ENCODE measurements at places on chromosomes 6 and 20.

DNA sequence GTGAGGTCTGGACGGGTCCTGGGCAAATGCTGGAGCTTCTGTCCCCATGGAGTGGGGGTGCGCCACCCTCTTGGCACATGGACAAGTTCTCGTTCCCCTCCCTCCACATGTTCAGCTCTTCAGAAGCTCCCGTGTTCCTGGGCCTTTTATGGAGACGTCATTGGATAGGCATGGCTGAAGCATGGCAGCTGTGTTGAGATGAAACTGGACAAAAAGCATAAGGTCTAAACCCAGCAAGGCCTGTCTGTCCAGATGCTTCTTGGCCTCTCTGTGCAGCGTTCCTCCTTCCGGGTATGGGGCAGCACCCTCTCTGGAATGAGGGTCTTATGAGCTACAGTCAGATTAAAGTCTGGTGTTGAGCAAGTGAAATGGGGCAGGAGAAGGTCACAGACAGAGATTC, 26.8 kb downstream of the TBC1D20 start:
- DNase-seq = no peak

- no peak for DNase-seq
These were observed 28.3 kb upstream of the SH3BGRL2 start for GRCh38 chr6:79602859-79603258.

GRCh38 chr6:72669324-72669723, 47.5 kb downstream of the KCNQ5 start:
- no peak for DNase-seq

DNA sequence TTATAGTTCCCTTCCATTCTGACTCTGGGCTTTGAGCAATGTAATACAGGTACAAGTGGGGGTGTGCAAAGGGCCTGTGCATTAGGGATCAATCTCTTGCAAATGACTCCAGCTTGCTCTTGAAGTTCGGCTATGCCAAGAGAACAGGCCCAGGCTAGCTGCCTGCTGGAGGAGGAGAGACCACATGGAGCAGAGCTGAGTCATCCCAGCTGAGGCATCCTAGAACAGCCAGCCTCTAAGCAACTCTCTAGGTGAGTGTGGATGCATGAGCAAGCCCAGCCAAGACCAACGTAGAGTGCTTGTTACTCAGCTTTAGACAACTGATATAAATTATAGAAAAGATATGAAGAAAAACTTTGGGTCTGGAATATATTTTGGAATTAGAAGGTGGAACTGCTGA, 47.6 kb upstream of the RBM24 start:
- DNase-seq = no peak

- no peak for DNase-seq
These were observed 11.4 kb downstream of the IYD start for GRCh38 chr6:150380256-150380655.

GRCh38 chr6:157893238-157893637, 70.2 kb downstream of the SNX9 start:
- DNase-seq = no peak

DNA sequence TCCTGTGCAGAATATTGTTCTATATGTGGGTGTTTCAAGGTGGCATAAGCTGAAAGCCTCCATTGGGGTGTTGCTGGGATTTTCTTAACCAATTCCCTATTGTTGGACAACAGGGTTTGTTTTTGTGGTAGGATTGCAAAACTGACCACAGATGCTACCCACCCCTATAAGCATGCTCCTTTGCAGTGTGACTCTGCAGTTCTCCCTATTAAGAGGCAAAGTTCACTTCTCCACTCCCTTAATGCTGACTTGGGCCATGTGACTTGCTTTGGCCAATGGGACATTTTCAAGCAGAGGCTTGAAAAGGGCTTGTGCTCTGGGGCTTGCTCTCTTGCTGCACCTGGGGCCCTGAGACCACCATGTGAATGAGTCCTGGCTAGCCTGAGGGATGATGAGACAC, 8.5 kb upstream of the ANGPT4 start:
- no peak for DNase-seq

DNA sequence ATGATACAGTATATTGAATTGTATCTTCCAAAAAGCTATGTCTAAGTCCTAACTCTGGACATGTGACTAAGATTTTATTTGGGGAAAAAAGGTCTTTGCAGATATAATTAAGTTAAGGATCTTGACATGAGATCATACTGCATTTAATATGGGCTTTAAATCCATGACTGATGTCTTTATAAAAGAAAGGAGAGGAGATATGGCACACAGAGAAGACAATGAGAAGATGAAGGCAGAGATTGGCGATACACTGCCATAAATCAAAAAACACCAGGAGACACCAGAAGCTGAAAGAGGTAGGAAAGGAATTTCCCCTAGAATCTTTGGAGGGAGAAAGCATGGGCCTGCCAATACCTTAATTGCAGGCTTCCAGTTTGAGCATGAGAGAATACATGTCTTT, 1450.2 kb downstream of the HACE1 start:
- DNase-seq = no peak

DNA sequence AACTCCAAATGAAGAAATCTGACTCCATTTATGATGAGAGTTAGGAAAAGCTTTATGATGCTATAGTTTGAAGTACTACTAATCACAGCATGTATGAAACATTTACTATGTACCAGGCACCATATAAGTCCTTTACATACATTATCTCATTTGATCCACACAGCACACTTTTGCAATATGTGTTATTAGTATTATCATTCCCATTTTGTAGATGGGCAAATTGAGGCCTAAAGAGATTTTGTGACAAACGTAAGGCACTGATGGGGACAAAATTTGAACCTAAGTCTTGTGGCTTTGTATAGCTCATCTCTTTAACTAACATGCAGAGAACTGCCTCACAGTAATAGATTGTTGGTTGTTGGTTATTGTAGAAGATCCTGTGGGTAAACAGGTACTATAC, 14.2 kb upstream of the TNFRSF21 start:
- no peak for DNase-seq

DNA sequence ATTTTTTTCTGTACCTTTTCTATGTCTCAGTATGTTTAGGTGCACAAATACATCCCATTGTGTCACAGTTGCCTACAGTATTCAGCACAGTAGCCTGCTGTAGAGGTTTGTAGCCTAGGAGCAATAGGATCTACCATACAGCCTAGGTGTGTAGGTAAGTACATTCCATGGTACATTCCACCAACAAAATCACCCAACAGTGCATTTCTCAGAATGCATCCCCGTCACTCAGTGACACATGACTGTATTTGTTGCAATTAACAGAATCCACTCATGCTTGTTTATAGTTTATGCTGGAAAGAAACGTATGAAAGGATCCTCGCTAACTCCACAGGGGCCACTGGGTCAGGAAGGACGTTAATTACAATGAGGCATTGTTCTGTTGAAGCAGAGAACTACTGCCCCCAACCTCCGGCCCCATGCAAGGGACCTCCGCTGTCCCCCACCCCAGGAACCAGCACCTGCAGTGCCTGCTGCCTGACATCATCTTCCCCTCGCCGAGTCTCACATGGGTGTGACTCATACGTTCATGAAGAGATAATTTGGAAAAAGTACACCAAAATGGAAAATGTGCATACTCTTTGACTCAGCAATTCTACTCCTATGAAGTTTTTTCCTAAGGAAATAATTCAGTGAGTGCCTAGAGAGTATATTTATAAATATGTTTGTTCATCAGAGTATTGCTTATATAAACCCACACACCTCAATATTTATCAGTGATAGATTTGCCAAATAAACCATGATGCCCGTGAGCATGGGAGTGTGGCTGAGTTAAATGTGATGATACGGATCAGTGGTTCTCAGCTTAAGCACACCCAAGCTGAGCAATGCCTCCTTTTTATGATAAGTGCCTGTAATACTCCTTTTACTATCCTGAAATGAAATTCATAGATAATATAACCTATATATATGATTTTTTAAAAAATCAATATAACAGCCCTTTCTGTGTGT, 156.4 kb upstream of the ECI2 start:
- no peak for DNase-seq

DNA sequence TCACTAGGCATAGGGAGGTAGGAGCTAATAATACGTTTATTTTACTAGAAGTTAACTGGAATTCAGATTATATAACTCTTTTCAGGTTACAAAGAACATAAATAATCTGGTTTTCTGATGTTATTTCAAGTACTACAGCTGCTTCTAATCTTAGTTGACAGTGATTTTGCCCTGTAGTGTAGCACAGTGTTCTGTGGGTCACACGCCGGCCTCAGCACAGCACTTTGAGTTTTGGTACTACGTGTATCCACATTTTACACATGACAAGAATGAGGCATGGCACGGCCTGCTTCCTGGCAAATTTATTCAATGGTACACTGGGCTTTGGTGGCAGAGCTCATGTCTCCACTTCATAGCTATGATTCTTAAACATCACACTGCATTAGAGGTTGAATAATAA, 1.1 kb downstream of the HFE start:
- DNase-seq = no peak

DNA sequence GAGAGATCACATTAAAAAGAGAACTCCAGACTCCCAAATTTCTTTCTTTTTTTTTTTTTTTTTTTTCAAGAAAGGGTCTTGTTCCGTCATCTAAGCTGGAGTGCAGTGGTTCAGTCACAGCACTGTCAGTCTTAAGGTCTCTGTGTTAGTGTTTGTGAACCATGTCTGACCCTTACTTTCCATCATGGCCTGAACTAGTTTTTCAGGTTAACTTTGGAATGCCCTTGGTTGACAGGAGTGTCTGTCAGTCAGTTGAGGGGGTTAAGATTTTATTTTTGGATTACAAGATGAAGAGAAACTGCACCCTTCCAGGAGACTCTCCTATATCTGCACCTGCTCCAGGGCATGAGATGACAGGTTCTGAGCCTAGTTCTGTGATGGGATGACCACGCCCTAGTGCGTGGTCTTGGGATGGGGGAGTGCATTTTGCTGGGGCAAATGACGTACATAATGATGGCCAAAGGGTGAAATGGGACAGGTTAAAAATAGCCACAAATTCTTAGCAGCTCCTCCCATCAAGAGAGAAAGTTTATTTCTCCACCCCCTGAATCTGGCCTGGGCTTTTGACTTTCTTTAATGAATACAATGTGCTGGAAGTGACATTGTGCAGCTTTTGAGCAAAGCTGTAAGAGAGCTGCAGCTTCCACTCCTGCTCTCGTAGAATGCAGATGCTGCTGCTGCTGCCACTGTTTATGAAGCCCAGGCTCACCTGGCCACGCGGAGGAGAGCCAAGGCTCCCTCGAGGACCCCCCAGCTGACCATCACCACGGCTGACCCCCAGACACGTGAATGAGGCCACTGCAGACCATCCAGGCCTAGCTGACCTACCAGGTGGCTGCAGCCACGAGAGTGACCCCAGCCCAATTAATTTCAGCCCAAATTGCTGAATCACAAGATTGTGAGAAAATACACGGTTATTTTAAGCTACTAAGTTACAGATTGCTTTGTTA, 29.7 kb upstream of the FAM50B start:
- no peak for DNase-seq

DNA sequence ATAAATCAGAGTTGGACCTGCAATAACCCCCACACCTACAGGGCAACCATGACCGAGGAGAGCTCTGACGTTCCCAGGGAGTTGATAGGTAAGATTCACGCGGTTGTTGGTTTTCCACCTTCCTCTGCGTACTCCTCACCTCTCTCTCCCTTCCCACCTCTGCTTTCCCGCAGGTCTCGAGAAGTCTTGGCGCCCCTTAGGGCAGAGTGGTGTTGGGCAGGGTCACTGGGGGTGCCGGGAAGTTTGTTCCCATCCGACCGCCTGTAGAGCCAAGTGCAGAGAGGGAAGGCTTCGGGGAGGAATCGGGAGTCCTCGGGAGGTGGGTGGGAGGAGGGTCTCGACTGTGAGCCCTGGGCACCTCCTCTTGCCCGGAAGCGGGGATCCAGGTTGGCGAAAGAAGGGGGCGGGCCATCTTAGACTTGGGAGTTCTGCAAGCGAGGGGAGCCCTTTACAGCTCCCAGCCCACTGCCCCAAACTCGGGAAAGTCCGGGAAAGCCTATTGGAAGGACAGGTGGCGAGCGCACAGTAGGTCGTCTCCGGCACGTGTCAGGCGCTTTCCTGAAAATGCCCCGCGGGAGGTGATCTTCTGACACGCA, 672 bp downstream of the CARMIL1 start:
- DNase-seq = peak; percentile 37

DNA sequence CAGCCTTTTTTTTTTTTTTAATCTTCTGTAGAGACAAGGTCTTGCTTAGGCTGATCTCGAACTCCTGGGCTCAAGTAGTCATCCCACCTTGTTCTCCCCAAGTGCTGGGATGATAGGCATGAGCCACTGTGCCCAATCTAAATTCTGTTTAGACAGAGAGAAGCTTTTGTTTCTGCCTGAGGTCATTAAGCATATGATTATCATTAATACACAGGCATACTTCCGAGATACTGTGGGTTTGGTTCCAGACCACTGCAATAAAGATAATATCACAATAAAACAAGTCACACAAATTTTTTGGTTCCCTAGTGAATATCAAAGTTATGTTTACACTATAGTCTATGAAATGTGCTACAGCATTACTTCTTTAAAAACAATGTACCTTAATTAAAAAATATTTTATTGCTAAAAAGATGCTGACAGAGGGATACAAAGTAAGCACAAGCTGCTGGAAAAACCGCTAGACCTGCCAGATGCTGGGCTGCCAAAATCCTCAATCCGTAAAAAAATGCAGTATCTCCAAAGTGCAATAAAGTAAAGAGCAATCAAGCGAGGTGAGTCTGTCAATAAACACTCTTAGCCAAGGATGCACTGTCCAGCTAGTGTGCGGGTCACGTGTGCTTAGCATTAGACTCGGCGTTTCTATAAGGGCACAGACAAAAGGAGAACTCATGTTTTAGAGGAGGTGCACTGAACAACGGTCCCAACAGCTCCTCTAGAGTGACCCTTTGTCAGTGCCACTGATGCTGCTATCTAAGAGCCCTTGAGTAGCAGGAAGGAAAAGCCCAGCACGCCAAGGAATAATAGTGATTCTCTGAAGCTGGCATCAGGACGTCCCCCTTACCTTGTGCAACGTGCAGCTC, 16.1 kb downstream of the TXNDC5 start:
- no peak for DNase-seq

DNA sequence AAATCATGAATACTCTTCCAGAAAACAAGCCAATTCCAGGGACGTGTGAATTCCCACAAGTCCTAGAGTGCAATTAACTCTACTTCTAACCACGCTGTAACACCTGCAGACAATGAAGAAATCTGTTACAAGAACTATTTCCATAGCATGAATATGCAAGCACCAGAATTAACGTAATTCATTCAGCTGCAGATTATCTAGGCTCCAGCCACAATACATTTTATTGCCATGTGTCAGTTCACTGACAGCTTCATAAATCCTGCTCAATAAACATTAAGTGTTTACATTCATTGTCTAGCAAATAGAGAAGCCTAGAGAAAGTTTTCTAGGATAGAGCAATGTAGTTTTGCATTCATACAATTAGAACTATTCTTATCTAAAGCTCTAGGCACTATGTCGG, 1348.5 kb downstream of the GRIK2 start:
- DNase-seq = no peak

- DNase-seq = no peak
These were observed 38.8 kb upstream of the SPACA1 start for GRCh38 chr6:88008831-88009231.

DNA sequence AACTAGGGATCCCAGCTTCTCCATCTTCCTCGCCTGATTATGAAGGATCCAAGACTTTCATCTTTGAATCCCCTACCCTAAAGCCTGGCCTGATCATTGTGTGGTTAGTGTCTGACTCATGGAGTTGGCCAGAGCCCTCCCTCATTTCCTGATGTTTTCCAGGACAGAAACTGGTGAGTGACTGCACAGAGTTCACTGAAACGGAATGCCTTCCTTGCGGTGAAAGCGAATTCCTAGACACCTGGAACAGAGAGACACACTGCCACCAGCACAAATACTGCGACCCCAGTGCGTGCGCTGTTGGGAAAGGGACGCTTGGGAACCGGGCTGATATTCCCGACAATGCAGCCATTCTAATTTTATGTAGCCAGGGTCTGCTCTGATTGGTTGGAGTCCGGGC, 4.0 kb downstream of the CD40 start:
- DNase-seq = no peak

- DNase-seq = no peak
These were observed 8.0 kb downstream of the EHMT2 start for GRCh38 chr6:31889331-31889972.

Data from stimulated activated CD8-positive, alpha-beta memory T cell treated with anti-CD3 and anti-CD28 coated beads, Interleukin-4, amount 100 ng/mL, for 48 hours (primary cell).